NCI-H1930 (cell line): ENCODE measurements at places on chromosomes 2 and 18.

GRCh38 chr2:14304326-14304725 is 328.2 kb upstream of the LRATD1 start:
- DNase-seq, result no peak

DNA sequence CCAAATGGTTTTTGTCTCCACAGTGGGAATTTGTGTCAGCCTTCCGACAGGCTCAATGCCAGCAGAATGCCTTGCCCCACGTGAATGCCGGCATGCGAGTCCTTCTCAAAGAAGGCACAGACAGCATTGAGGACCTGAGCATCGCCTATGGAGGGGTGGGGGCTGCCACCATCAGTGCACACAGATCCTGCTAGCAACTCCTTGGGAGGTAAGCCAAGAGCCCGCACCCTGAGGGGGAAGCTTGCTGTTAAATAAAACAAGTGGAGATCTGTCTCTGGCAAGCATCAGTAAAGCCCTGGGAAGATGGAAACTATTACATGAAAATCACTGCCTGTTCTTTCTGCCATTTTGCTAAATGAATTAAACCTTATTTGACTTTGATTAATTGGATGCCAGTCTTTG is 67.5 kb upstream of the BZW1 start:
- no peak for DNase-seq

DNA sequence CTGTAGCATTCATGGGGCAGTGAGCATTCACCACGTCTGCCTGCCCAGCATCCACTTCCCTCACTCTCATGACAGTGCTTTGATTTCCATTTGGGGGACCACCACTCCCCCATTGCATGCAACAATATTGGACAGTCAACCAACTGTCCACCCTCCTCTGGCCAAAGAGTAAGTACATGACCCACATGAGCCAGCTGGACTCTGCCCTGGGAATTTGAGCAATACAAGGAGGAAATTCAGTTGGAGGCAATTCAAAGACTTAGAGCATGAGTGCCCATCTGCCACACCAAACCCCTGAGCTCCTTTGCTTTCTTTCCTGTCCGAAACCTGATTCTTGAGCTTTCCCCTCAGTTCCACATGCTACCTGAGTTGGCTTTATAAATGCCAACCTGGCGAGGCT is 41.7 kb upstream of the PNO1 start:
- DNase-seq, result no peak

DNA sequence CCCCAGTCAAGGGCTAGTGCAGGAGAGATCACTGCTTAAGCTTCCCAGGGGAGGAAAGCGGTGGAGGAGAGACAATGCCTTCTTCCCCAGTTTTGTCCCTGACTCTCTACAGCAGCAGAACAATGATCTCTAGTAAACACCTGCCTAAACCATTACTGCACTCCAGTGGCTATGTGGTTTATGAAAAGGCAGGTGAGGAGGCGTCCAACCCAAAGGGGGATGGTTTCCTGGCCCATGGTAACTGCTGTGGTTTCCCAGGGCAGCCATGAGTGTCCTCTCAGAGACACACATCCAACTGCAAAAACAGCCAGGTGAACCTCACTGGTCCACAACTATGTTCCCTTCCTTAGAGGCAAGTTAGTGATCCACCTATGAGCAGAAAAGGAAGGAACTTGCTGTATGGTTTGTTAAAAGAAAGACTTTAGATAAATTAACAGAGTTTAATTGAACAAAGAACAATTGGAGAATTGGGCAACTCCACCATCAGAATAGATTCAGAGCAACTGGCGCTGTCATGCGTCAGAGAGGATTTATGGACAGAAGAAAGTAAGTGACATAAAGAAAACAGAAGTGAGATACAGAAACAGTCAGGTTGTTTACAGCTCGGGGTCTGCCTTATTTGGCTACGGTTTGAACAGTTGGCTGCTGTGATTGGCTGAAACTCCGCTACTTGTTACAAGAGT is 4.8 kb upstream of the TTC39C start:
- no peak for DNase-seq

- DNase-seq, result no peak
Observed at GRCh38 chr2:104752504-104752903, 101.4 kb upstream of the POU3F3 start.
